ENCODE measurements at places on chromosomes 3 and 15. TPM values are rescaled to one million over a fixed set of nuclear protein-coding genes. Genes with fewer than 3 reads are reported as not detected.

Gene GOLGA6B
- 0.27 TPM for total RNA-seq

Gene ACP3
- total RNA-seq, result 19.0 TPM

Gene TMEM44
- total RNA-seq, result 2.4 TPM

Gene ATP10A
- 57.6 TPM for total RNA-seq

Gene USP3
- total RNA-seq, result 155 TPM

Gene ZNF620
- 2.4 TPM for total RNA-seq

Gene TYRO3
- 0.34 TPM for total RNA-seq

Gene ANKRD63
- not detected for total RNA-seq

Gene SLC2A2
- not detected for total RNA-seq

Gene WWTR1
- total RNA-seq, result 0.56 TPM

Gene DCBLD2
- 2.9 TPM for total RNA-seq

Measured in naive thymus-derived CD4-positive, alpha-beta T cell (primary cell).